RPMI7951 (cell line): ENCODE measurements at places on chromosomes 7 and 10.

DNA sequence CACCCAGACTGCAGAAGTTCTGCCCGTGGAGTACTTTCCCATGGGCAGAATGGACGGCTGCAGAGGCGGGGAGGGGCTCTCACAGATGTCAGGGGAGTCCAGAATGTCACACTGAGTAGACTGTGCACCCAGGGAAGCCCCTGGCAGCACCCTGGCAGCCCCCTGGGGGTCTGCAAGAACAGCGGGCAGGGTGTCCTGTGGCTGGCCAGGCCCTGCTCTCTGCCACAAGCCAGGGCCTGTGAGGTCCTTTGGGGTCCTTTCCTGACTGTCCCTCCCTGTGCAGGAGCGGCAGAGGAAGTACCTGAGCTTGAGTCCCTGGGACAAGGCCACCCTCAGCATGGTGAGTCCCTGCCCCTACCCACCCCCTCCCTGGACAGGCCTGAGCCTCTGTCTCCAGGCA, 6.1 kb upstream of the SH2B2 start:
- DNase-seq, result no peak

- no peak for DNase-seq
Measured at GRCh38 chr10:71069909-71070666, 142.3 kb upstream of the UNC5B start.

DNA sequence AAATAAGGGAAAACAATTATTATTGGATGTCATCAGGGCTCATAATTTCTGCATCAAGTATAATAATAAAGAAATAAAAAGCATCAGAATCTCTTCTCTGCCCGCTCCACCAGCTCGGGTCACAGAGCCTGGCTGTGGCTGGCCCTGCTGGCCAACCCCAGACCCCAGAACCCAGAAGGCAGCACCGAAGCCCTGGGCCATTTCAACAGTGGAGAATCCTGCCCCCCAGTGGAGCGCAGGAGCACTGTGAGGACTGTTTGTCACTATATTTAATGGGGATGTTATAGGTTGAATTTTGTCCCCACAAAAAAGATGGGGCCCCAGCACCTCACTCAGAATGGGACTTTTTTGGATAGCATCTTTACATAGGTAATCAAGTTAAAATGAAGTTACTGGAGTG, 27.3 kb downstream of the DENND11 start:
- no peak for DNase-seq

- no peak for DNase-seq
Measured at GRCh38 chr10:124952123-124952522, 10.2 kb downstream of the ZRANB1 start.

DNA sequence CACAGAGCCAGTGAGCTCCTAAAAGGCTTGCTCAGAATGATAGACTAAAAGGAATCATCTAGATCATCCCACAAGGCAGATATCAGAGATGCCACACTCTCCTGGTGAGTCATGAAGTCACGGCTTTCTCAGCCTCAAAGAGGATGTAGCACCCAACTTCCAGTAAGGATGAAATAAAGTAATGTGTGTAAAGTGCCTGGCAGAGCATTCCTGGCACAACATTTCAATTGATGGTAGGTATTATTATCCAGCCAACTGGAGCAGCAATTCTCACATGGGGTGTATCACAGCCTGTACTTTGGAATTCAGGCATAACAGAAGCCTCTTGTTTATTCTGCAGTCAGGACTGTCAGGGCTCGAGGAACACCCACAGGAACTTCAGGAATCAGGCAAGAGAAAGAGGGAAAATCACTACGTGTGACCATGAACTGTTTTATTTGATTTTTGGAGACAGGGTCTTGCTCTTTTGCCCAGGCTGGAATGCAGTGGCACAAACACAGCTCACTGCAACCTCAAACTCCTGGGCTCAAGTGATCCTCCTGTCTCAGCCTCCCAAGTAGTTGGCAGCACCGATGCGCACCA, 5.3 kb upstream of the NAT16 start:
- peak; percentile 72 for DNase-seq

GRCh38 chr7:49778731-49779270, 5.4 kb downstream of the VWC2 start:
- DNase-seq, result no peak

DNA sequence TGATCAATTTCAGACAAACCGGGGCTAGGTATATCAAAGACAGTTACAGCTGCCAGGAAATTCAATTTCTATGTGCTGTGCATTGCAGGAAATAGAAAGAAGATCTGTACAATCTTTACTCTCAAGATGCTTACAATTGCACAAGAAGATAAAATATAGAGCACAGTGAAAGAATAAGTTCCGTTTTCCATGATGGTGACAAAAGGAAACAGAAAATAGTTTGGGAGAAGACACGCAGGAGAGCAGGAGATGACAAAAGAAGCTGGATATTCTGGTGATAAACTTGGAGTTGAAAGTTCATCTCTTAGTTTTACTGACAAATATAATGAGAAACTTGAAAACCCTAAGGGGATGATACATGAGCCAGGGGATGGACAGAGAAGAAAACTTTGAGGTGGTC, 646.0 kb downstream of the PARD3 start:
- DNase-seq, result no peak

GRCh38 chr10:116427671-116428070, at the start of gene PNLIPRP3:
PNLIPRP3 (plus strand) TSS chr10:116427847; CDS start chr10:116428013, 166 bp downstream.
- no peak for DNase-seq

DNA sequence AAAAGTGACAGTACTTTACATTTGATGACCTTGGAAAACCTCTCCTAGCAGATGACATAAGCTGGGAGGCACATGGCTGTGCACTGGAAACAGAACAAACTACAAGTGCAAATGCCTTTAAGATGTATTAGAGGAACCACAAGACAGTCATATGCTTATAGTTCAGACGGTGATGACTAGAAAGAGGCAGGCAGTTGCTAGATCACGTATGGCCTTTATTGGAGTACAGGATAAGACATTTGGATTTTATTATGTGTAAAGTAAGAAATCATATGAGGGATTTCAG, 290.0 kb downstream of the SORCS1 start:
- DNase-seq, result no peak

DNA sequence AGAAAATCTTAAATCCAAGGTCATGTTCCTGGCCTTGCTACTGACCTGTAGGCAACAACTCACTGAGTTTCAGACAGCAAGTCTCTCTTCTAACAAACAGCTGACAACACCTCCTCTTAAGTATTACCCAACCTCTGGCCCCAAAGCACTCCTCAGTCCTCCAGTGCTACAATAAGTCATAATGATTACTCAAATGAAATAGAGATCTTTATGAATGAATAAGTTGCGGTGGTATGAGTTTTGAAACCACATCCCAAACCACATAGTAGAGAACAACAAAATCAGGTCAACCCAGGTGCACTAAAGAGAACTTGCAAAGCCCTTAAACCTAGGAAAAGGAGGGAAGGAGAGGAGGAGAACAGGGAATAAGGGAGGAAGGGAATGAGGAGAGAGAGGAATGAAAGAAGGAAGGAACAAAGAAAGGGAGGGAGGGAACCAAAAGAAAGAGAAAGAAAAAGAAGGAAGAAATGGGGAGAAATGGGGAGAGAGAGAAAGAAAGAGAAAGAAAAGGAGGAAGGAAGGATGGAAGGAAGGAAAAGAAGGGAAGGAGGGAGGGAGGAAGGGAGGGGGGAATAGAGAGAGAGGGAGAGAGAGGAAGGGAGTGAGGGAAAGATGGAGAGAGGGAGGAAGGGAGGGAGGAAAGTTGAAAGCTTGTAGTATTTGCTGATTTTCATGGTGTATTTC, 142.8 kb upstream of the CALCR start:
- peak; percentile 10 for DNase-seq

- no peak for DNase-seq
Measured at GRCh38 chr10:101400585-101400984, 46.6 kb downstream of the BTRC start.

GRCh38 chr10:114094795-114095194, 51.1 kb downstream of the ADRB1 start:
- no peak for DNase-seq

- no peak for DNase-seq
Measured at GRCh38 chr10:86262688-86263181, 103.9 kb downstream of the GRID1 start.

DNA sequence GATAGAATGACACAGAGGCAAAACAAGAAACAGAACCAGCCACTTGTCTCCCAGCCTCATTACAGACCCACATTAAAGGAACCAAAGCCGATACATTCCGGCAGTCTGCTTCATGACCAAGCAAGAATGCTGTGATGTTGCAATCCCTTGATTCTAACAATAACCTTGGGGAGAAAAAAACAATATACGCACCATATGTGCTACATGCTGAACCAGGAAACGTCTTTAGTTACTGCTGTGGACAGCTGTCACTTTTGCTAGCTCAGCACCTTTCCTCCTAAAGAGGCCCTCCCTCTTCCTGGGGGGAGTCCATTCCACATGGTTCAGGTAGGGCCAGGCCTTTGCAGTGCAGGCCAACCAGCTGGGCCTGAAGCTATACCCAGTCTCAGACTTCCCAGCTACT, 79.1 kb downstream of the PRTFDC1 start:
- DNase-seq, result peak; percentile 93

DNA sequence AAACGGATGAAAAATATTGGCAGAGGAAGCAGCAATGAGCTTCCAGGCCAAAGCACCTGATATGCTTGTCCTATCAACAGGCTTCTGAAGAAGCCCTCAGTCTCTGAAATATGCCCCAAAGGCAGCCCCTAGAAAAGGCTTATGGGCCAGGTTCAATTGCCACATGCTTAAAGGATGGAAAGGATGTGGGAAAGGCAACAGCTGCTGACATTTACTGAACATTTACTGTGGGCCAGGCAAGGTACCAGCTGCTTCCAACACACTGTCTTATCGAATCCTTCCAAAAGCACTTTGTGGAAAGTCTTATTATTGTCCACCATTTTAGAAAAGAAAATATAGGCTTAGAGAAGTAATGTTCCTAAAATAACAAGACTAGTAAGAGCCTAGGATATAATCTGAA, 56.5 kb downstream of the DOCK4 start:
- DNase-seq, result no peak

DNA sequence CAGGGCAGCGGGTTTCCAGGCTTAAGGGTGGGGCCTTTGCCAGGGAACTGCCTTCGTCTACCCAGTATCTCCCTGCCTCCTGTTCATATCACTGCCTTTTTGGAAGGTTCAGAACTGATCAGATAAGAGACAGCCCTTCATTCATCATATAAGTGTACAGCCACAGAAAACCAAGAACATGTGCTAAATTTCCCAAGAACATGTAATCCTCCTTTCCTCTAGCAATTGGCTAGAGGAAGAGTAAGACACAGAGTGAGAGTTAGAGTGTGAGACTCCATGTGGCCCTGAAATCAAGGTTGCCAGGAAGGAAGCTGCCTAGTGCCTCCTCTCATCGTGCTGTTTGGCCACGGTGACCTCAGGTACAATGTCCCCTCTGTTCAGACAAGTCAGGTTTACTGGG, 770.9 kb downstream of the TNS3 start:
- DNase-seq, result peak; percentile 47

GRCh38 chr7:132895231-132895630, 186.7 kb downstream of the CHCHD3 start:
- no peak for DNase-seq

- peak; percentile 59 for DNase-seq
Measured at GRCh38 chr7:13945670-13946069, 43.8 kb downstream of the ETV1 start.

GRCh38 chr10:3074145-3074665, 6.9 kb downstream of the PFKP start:
- peak; percentile 34 for DNase-seq

- no peak for DNase-seq
Measured at GRCh38 chr10:60513281-60513680, 123.6 kb upstream of the ANK3 start.

DNA sequence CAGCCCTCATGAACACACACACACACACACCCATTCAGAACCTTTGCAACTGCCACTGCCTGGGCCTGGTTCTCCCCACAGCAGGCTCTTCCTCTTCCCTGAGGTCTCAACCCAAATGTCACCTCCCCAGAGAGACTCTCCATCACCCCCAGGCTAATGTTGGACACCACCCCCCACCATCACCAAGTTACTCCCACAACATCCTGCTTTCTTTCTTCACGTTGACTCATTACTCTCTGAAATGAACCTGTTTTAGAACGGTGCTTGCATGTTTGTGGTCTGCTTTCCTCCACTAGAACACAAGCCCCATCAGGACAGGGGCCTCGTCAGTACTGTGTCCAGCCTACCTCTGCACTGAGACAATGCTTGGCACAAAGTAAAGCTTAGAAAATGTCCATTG, 16.0 kb downstream of the AFAP1L2 start:
- DNase-seq, result peak; percentile 73

DNA sequence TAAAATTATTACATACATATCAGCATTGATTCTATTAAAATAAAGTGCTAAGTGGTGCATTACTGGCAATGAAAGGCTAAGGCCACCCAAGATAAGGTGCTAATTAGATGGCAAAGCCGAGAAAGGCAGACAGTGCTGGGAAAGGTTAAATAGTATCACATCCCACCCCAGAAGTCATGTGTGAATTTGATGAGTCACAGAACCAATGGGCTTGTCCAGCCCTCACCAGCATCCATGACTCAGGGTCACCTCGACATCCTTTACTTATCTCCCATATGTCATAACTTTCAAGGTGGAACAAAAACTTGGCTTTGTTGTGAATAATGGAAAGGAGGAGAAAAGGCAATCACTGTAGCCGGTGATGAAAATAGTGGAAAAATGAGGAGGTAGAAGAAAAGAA, 459.1 kb downstream of the PLXNA4 start:
- peak; percentile 72 for DNase-seq

- DNase-seq, result no peak
Measured at GRCh38 chr7:70439651-70440050, 692.3 kb upstream of the GALNT17 start.

GRCh38 chr7:47132471-47132870, 449.4 kb downstream of the TNS3 start:
- DNase-seq, result peak; percentile 41

GRCh38 chr7:33902746-33903145, 2.6 kb upstream of the BMPER start:
- DNase-seq, result no peak

DNA sequence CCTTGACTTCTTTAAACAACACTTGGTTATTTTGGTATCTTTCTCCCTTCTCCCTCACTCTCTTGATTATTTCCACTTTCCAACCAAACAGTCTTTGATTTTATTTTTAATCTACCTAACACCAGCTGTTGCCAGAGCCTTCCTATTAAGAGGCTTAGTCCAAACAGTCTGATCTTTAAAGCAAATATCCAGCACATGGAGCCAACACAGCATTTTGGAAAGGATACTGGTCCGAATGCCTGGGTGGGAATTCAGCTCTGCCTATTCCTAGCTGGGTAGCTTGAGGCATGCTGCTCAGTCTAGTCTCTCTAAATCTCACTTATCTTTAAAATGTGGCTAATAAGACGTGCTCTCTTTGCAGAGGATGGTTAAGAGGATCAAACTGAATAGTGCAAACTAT, 129.3 kb downstream of the NRCAM start:
- DNase-seq, result no peak

DNA sequence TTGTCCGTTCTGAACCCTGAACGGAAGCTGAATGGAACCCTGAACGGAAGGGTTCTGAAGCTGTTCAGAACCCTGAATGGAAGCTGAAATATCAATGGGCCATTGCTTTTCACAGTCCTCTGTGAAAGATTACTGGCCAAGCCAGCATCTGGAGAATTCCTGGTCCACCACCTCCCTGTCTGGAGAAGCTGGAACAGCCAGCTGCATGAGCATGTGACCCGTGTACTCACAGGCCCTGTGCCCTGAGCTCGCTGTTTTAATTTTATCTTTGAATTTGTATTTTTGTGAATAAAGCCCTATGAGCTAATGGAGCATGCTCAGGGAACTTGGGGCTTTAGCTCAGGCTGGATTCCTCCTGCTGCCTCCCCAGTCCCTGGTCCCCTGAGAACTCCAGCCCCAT, 37.2 kb downstream of the HTRA1 start:
- no peak for DNase-seq
